Epithelial cell of alveolus of lung (primary cell): ENCODE measurements at places on chromosomes 5 and 9. TPM values are rescaled to one million over a fixed set of nuclear protein-coding genes. Genes with fewer than 3 reads are reported as not detected.

Gene PCA3
- not detected in 2 replicates for total RNA-seq

Gene SPATA31D4
- not detected in 2 replicates for total RNA-seq

Gene ZCCHC9
- total RNA-seq, result 18.6 and 20.6 TPM in 2 replicates

Gene IL11RA
- 10.2 and 13.3 TPM in 2 replicates for total RNA-seq

Gene IL31RA
- 0.72 and 6.1 TPM in 2 replicates for total RNA-seq

Gene PRRC2B
- total RNA-seq, result 65.2 and 76.7 TPM in 2 replicates

Gene PKD2L2
- total RNA-seq, result not detected in 2 replicates

Gene CDH18
- 0.64 and 1.3 TPM in 2 replicates for total RNA-seq

Gene NRARP
- total RNA-seq, result 0.78 and 1.8 TPM in 2 replicates

Gene RASEF
- total RNA-seq, result 0.39 TPM in 1 of 2 replicates, not detected in the other

Gene PCDHAC1
- total RNA-seq, result 0.26 TPM in 1 of 2 replicates, not detected in the other

Gene CNTFR
- total RNA-seq, result 1.1 TPM in 1 of 2 replicates, not detected in the other

Gene RNF44
- total RNA-seq, result 5.6 and 11.5 TPM in 2 replicates

Gene ZNF883
- total RNA-seq, result 1.5 and 2.7 TPM in 2 replicates

Gene FSTL4
- 0.26 and 1.1 TPM in 2 replicates for total RNA-seq

Gene CLIC3
- total RNA-seq, result 3.1 and 6.2 TPM in 2 replicates

Gene EIF4EBP3
- total RNA-seq, result 2.1 and 3.3 TPM in 2 replicates

Gene TAF11L8
- not detected in 2 replicates for total RNA-seq

Gene CYLC2
- not detected in 2 replicates for total RNA-seq

Gene OCLN
- total RNA-seq, result 0.88 and 4.4 TPM in 2 replicates
